ENCODE measurements at places on chromosomes 16 and 17.

- DNase-seq: no peak
Measured at GRCh38 chr17:81859906-81860755, at the start of gene P4HB. P4HB (minus strand) TSS chr17:81860535; CDS start chr17:81860471, 64 bp downstream.

GRCh38 chr17:79864617-79865250, 25.5 kb upstream of the CBX4 start:
- DNase-seq: no peak

GRCh38 chr16:667113-667779, 686 bp upstream of the RHOT2 start:
- DNase-seq: no peak

DNA sequence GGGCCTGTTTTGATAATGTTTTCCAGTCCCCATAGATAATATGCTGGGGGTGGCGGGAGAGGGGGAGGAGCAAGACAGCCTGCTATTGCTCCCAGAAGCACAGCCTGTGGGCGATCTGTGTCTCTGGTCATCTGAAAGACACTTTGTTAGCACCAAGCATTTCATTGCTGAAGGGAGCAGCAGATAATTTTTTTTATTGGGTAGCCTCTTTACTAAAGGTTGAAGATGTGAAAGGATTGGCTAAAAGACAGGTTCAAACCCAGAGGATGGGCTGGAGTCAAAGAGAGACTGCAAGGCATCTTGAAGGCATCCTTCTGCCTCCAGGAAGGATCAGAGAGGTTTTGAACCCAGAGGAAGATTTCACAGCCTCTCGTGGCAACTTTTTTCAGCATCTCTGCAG, 60.6 kb downstream of the C17orf67 start:
- DNase-seq: no peak

DNA sequence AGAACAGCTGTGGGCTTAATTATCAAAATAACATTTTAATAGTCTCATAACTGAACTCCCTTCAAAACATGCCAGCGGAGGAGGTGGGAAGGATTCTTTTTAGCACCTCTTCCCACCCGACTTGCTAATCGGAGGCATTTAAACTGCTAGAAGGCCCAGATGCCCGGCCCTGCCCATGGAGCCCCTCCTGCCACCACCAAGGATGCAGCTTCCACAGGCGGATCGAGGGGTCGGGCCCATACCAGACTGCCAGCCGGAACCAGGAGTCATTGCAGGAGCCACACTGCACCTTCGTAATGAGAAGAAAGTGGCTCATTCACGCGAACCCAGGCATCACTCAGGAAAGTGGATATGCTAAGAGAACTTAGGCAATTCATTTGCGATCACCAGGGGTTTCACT, 201.2 kb downstream of the C16orf78 start:
- DNase-seq: no peak

DNA sequence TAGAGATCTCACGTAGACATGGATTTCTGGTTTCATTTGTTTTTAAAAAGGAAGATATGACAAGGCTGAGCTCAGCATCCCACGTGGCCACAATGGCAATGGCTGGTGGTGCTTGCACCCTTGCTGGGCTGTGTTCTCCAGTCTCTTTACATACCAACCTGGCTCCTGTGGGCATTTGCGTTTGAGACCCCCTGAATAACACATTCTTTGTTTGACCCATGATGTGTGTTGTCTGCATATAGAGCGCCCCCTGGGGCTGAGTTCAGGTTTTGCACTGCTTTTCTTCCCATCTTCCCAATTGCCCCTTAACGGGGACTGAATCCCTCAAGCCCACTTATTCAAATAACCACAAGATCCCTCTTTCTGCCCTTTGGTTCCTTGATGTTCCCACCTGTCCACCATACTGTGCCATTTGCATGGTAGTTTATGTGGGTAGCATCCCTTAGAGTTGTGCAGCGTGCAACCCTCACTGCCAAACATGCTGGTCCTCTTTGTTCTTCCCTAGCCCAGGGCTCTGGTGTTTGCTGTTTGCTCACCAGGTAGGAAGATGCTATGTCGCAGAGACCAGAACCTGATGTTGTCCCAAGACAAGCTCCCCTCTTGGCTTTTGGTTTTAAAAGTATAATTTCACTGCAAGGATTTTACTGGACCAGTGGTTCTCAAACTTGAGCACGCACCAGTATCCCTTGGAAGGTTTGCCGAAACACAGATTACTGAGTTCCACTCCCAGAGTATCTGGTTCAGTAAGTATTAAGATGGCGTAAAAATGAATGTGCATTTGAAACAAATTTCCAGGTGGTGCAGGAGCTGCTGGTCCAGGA, 38.5 kb upstream of the NKD1 start:
- no peak for DNase-seq

DNA sequence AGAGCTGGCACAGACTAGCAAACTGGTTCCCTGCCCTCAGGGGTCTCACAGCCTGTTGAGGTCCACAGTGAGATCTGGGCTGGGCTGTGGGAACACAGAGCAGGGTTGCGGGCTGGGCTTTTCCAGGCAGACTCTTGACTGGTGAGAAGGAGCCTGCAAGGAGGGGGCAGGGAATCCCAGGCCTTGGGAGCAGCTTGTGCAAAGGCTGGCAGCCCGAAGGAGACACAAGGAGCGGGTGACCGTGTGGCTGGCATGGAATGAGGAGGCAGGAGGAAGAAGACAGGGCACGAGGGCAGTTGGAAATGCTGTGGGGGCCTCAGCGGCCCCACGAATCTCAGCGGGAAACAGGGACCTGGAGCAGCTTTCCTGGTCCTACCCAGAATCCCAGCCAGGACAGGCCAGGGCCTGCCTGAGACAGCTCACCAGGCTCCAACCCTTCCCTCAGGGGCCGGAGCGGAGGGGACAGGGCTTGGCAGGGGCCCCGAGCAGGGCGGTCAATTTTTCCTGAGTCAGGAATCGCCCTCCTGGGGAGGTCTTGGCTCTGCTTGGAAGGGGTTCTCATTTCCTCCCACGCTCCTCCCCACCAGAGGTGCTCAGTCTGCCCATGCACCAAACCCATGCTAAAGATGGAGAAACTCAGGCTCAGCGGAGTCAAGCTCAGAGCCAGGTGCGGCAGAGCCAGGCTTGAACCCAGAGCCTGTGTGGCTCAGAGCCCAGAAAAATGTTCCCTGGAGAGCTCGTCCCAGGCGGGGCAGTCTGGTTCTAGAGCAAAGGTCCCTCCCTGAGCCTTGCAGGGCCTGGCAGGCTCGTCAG, 9.2 kb upstream of the SNN start:
- no peak for DNase-seq

DNA sequence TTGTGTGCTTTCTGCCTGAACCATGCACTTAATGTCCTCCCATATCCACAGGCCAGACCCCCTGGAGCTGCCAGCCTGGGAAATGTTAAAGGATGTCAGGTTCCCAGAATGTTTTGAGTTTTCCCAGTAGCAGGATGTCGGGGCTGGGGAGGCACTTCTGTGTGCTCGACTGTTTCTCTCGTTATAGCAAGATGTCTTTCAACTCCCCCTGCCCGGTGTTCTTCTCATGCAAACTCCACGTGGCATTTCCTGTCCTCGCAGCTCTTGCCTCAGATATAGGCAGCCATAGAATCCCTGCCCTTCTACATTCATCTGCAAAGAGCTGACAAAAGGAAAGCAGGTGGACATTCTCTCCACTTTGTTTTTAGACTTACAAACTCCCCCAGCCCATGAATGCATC, 457.2 kb upstream of the CDH11 start:
- no peak for DNase-seq

GRCh38 chr17:9434642-9435057, 141.0 kb downstream of the STX8 start:
- DNase-seq: no peak

- DNase-seq: peak; percentile 41
Measured at GRCh38 chr17:75289832-75290337, 652 bp upstream of the SLC25A19 start.

Data from stimulated activated CD8-positive, alpha-beta memory T cell treated with anti-CD3 and anti-CD28 coated beads, Interleukin-15, amount 100 ng/mL, for 48 hours (primary cell).